ENCODE measurements at places on chromosomes 16 and 17. TPM values are rescaled to one million over a fixed set of nuclear protein-coding genes. Genes with fewer than 3 reads are reported as not detected.

Gene ASB16
- 0.89 TPM for total RNA-seq

Gene MLKL
- 1.1 TPM for total RNA-seq

Gene KRT15
- 2.9 TPM for total RNA-seq

GRCh38 chr16:52353249-52353648 lies 193.7 kb downstream of the TOX3 start:
- no peak for DNase-seq
- H3K4me3 ChIP-seq, result no peak overlapping the region
- H3K4me1 ChIP-seq, result peaks cover 2% of the 10 kb centered on the region
- no peaks in the 10 kb centered on the region for H3K27me3 ChIP-seq

- peaks cover 8% of the 10 kb centered on the region for H3K4me1 ChIP-seq
- no peak overlapping the region for H3K27ac ChIP-seq
- no peaks in the 10 kb centered on the region for H3K36me3 ChIP-seq
- peaks cover 83% of the 10 kb centered on the region for H3K27me3 ChIP-seq
- DNase-seq, result no peak
- H3K4me3 ChIP-seq, result no peak overlapping the region
These were observed 80.6 kb upstream of the SALL1 start for GRCh38 chr16:51231702-51232101.

GRCh38 chr16:10752843-10753523 lies 9.3 kb downstream of the NUBP1 start:
- no peak overlapping the region for H3K4me3 ChIP-seq
- no peak for DNase-seq
- H3K4me1 ChIP-seq, result no peaks in the 10 kb centered on the region
- peaks cover 24% of the 10 kb centered on the region for H3K36me3 ChIP-seq

GRCh38 chr17:50048988-50049387 lies 6.9 kb upstream of the ITGA3 start:
- H3K4me3 ChIP-seq, result no peak overlapping the region
- DNase-seq, result no peak
- no peak overlapping the region for H3K27ac ChIP-seq
- H3K4me1 ChIP-seq, result peaks cover 16% of the 10 kb centered on the region
- no peaks in the 10 kb centered on the region for H3K36me3 ChIP-seq
- H3K27me3 ChIP-seq, result peaks cover 23% of the 10 kb centered on the region

- H3K36me3 ChIP-seq, result no peaks in the 10 kb centered on the region
- H3K27me3 ChIP-seq, result peaks cover 2% of the 10 kb centered on the region
- no peak overlapping the region for H3K4me3 ChIP-seq
- no peak overlapping the region for H3K27ac ChIP-seq
- DNase-seq, result peak; percentile 1
These were observed 11.4 kb downstream of the SCGB1C2 start for GRCh38 chr17:148757-149156.

- peaks cover 6% of the 10 kb centered on the region for H3K36me3 ChIP-seq
- peaks cover 11% of the 10 kb centered on the region for H3K4me1 ChIP-seq
- no peaks in the 10 kb centered on the region for H3K27me3 ChIP-seq
- DNase-seq, result no peak
- H3K27ac ChIP-seq, result peak overlapping the region; percentile 83
These were observed 839 bp downstream of the PLD2 start for GRCh38 chr17:4807605-4808377.

DNA sequence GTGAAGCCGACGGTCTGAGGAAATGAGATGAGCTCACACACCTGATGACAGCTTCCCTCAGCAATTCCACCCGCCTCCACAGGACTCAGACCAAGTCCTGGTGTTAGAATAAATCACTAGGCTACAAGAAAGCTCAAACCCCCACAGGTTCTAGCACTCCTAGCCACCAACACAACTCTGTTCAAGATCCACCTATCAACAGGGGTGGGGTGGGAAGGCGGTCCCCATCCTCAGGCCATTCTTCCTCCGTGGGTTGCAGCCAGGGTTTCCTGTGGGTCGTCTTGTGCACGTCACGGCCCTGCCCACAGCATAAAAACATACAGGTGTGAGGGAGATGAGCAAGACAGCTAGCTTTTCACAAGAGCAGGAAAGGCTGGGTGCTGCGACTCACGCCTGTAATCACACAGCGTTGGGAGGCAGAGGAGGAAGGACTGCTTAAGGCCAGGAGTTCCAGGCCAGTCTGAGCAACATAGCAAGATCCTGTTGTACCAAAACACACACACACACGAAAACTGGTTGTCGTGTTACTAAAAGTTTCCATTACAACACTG lies 81.1 kb downstream of the ANKRD11 start:
- H3K36me3 ChIP-seq, result no peaks in the 10 kb centered on the region
- H3K27ac ChIP-seq, result peak overlapping the region; percentile 37
- no peaks in the 10 kb centered on the region for H3K27me3 ChIP-seq
- H3K4me3 ChIP-seq, result no peak overlapping the region
- no peak for DNase-seq
- H3K4me1 ChIP-seq, result peaks cover 56% of the 10 kb centered on the region

Gene SLC16A13
- 19.6 TPM for total RNA-seq

DNA sequence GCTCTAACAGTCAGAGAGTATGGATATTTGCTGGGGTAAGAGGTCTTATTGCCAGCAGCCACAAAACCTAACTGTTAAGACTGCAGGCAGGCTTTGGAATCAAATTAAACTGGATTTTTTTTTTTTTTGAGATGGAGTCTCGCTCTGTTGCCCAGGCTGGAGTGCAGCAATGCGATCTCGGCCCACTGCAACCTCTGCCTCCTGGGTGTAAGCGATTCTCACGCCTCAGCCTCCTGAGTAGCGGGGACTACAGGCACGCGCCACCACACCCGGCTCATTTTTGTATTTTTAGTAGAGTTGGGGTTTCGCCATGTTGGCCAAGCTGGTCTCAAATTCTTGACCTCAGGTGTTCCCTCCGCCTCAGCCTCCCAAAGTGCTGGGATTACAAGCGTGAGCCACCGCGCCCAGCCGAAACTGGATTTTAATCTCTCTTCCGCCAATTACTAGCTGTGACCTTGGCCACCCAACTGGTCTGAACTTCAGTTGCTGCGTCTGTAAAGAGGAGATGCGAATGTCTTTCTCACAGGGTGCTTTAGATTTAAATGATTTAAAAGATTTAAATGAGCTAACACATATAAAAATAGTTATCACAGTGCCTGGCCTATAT lies 842 bp downstream of the MRPL10 start:
- no peak for DNase-seq
- peak overlapping the region; percentile 85 for H3K27ac ChIP-seq
- H3K36me3 ChIP-seq, result peaks cover 6% of the 10 kb centered on the region

- no peaks in the 10 kb centered on the region for H3K4me1 ChIP-seq
- no peak overlapping the region for H3K27ac ChIP-seq
- no peaks in the 10 kb centered on the region for H3K36me3 ChIP-seq
- no peak overlapping the region for H3K4me3 ChIP-seq
These were observed 36.1 kb downstream of the NOG start for GRCh38 chr17:56629531-56630075.

GRCh38 chr16:70399951-70400350 lies 38.9 kb downstream of the ST3GAL2 start:
- H3K4me1 ChIP-seq, result no peaks in the 10 kb centered on the region
- no peak for DNase-seq
- no peaks in the 10 kb centered on the region for H3K27me3 ChIP-seq
- H3K4me3 ChIP-seq, result no peak overlapping the region
- H3K27ac ChIP-seq, result no peak overlapping the region
- H3K36me3 ChIP-seq, result peaks cover 5% of the 10 kb centered on the region

DNA sequence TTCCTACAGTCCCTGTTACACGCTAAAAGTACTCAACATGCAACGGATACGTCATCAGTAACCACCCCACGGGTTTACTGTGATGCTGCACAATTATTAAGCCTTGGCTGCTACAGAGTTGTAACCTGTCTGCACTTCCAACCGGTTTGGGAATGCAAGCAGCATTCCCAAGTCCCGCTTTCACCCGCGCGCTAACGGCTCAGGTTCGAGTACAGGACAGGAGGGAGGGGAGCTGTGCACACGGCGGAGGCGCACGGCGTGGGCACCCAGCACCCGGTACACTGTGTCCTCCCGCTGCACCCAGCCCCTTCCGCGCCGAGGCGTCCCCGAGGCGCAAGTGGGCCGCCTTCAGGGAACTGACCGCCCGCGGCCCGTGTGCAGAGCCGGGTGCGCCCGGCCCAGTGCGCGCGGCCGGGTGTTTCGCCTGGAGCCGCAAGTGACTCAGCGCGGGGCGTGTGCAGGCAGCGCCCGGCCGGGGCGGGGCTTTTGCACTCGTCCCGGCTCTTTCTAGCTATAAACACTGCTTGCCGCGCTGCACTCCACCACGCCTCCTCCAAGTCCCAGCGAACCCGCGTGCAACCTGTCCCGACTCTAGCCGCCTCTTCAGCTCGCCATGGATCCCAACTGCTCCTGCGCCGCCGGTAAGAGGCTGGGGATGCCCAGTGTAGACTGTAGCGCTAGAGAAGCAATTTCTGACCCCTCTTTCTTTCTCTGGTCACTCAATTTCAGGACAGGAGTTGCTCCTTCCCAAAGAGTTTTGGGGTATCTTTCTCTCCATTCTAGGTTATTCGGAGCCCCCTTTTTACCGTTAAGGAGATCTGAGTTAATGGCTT lies at the start of gene MT2A:
Gene MT2A, plus strand, starts transcription at position 542 of the 833 bp plus-strand sequence. Its CDS starts 72 bp downstream, at position 614.
- peaks cover 82% of the 10 kb centered on the region for H3K27me3 ChIP-seq
- no peaks in the 10 kb centered on the region for H3K36me3 ChIP-seq
- no peak within 1 kb of the TSS for H3K27ac ChIP-seq
- H3K4me3 ChIP-seq, result peak within 1 kb of the TSS; percentile 56
- peak; percentile 62 for DNase-seq
- peaks cover 6% of the 10 kb centered on the region for H3K4me1 ChIP-seq

DNA sequence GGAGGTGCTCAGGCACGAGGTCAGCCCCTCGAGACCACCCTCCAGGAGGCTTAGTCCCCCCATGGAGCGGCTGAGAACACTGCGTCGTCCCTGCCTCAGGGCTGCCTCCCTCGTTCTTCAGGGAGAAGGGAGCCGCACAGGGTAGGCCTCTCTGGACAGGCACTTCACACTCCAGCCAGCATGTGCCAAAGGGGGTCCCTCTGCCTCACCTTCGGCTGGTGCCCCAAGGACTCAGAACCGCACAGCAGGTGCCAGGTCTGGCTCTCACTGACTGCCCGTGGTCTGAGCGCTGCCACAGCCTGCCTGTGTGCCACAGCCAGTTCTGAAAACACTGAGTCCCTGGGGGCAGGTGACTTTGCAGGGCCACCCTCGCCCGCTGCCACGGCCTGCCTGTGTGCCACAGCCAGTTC lies 7.1 kb downstream of the P2RX5 start:
- no peak overlapping the region for H3K4me3 ChIP-seq
- no peaks in the 10 kb centered on the region for H3K36me3 ChIP-seq
- H3K27ac ChIP-seq, result no peak overlapping the region

DNA sequence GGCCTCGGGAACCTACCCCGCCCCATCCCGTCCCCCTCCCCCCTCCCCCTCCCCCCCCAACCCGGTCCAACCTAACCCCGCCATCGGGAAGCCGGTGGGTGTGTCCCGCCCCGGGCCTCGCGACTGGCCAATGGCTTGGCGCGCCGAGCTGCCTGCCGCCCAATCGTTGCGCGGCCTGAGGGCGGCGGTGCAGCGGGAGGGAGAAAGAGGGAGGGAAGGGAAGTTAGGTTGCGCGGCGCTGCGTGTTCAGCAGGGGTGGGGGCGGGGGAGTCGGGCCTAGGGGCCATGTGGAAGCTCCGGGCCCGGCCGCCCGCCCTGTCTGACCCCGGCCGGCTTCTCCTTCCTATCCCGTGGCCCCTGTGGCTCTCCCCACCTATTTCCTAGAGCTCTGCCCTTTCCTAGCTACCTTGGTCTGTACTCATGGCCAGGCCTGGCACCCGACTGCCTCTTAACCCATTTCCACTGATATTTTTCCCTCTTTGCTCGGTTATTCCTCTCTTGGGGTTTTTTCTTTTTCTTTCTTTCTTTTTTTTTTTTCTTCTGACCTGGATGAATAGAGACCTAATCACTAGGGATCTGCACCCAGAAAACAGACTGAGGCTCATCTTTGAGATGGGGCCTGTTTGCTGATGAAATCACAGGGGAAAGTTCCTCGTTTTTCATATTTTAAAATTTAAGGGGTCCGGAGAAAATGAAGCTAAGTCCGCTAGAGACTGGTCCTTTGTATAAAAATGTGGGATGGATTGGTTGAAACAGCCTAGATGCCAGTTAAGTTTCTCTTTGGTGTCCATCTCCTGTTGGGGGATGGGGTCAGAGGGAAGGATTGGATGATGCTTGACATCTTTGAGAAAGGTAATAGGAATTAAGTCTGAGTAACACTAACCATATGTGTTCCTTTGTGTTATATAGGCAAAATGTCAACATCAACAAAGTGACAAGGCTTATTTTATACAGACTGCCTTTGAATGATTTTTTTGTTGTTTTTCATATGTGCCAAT lies 1.1 kb downstream of the KPNB1 start:
- peak overlapping the region; percentile 92 for H3K27ac ChIP-seq
- H3K4me3 ChIP-seq, result peak overlapping the region; percentile 80
- H3K27me3 ChIP-seq, result no peaks in the 10 kb centered on the region
- DNase-seq, result peak; percentile 86
- peaks cover 43% of the 10 kb centered on the region for H3K4me1 ChIP-seq

Gene LGALS9B
- not detected for total RNA-seq

Gene PRCD
- total RNA-seq, result 0.86 TPM

- no peak overlapping the region for H3K27ac ChIP-seq
- H3K36me3 ChIP-seq, result no peaks in the 10 kb centered on the region
- peaks cover 11% of the 10 kb centered on the region for H3K27me3 ChIP-seq
- H3K4me3 ChIP-seq, result no peak overlapping the region
These were observed 753.2 kb upstream of the EEF2KMT start for GRCh38 chr16:5850632-5851392.

- no peak overlapping the region for H3K27ac ChIP-seq
- peaks cover 68% of the 10 kb centered on the region for H3K27me3 ChIP-seq
- no peak for DNase-seq
These were observed 29.2 kb upstream of the C16orf78 start for GRCh38 chr16:49344401-49344800.

DNA sequence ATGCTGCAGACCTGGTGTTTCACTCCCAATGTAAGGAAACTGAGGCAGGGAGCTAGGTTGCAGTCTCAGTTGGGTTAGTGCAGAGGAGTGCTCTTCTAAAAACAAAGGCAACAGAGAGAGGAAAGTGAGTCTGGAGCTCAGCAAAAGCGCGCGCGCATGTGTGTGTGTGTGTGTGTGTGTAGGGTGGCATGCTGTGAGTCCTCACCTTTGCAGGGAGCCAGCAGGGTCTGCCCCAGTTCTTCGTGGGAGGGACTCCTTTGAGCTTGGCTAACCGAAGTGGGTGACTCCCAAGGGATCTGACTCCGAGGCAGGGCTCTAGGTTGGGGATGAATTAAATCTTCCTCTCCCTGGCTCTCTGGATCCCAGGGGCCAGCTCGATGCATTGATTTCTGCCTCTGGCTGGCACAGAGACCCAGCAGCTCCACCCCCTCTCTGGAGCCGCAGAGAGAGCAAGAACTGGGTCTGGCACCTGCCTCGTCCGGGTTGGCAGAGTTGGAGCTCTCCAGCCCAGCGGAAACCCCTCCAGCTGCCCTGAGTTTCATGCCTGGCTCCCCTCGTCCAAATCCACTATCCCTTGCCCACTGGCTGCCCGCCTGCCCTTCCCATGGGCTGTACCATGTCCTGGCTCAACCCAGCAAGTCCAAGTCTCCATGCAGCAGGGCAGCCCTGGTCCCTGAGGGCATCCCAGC lies 1.3 kb upstream of the BTBD17 start:
- no peaks in the 10 kb centered on the region for H3K36me3 ChIP-seq
- DNase-seq, result no peak
- H3K4me3 ChIP-seq, result no peak overlapping the region
- H3K4me1 ChIP-seq, result peaks cover 5% of the 10 kb centered on the region
- no peak overlapping the region for H3K27ac ChIP-seq

Measured in progenitor cell of endocrine pancreas (in vitro differentiated cells).